ENCODE measurements at places on chromosomes 1 and 21. TPM values are rescaled to one million over a fixed set of nuclear protein-coding genes. Genes with fewer than 3 reads are reported as not detected.
A peak's percentile ranks its signal among the peaks of the same experiment; 100 is the strongest.

TNFRSF9 gene
- total RNA-seq, result 68.1 TPM

GRCh38 chr1:161491472-161491871 lies 13.8 kb upstream of the FCGR2A start:
- DNase-seq, result no peak

- DNase-seq, result no peak
Observed at GRCh38 chr1:183569801-183570200, 20.5 kb downstream of the NCF2 start.

DNA sequence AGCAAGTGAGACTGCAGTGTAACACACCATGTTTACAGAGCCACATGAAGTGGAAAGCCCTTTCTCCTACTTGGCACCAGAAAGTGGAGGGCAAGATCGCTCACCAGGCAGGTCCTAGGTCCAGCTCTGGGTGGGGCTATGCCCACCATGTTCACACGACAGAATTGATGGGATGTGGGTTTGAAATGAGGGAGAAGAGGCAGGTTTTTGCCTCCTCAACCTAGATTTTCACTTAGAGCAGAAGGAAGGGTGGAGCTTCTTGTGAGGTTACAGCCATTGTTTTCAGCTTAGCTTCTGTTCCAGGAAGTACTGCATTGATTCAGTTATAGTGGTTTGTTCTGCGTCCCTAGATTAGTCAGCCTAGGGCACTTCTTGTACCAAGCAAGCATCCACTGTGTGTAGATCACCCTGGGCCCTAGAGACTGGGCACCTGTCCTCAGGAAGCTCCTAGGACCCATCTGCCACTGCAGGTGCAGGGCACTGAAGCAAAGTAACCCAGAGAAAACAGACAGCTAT lies 2.3 kb downstream of the CD53 start:
- peak; percentile 87 for DNase-seq

S100A7 gene
- not detected for total RNA-seq

DNA sequence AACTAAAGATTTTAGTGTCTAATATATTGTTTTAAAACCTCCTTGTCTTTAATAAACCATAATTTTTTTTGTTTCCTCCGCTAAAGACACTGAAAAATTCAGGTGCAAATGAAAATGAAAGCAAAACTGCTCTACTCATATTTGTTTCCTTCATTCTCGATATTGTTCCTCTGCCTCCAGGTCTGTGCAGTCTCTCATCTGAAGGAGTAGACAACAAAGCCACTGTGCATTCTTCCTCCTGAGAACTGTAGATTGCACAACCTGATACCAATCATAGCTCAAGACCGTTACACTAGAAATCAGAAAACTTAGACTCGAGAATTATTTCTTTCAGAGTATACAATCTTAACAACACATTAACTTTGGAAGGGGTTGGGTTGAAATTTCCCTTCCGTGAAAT lies 373.1 kb upstream of the CXADR start:
- no peak for DNase-seq

GRCh38 chr1:240295811-240296210 lies 204.1 kb downstream of the FMN2 start:
- no peak for DNase-seq

GRCh38 chr21:45404730-45405270 lies at the start of gene COL18A1:
Gene COL18A1, plus strand, starts transcription at chr21:45405165. Its CDS starts 66 bp downstream, at chr21:45405231.
- DNase-seq, result no peak

DNA sequence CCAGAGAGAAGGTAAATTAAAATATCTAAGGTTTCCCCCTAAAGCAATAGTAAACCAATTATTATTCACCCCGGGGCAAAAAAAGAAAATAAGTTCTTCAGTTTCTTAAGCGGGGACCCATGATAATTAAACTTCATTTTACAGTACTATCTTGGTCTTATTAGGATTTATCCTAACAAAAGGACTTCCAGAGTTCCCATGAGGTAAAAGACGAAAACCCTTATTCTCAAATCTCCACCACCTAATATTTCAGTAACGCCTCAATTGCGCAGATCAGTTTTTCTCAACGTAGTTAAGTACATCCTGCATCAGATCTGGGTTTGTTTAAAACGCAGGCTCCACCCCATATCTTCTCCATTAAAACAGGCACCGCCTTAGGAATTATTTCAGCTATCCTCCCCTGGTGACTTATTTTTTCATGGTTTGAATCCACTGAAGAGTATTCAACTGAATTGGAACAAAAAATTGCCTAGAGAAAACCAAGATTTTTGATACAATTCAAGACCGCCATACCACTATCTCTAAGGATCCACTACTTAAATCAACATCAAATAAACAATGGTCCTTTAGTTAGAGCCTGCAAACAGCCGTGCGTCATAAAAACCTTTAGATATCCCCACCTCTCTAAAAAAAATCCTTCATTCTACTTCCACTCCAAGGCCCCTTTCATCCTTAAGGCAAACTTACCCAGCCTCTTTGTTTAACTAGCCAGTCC lies 1.7 kb downstream of the MCL1 start:
- peak; percentile 47 for DNase-seq

DNA sequence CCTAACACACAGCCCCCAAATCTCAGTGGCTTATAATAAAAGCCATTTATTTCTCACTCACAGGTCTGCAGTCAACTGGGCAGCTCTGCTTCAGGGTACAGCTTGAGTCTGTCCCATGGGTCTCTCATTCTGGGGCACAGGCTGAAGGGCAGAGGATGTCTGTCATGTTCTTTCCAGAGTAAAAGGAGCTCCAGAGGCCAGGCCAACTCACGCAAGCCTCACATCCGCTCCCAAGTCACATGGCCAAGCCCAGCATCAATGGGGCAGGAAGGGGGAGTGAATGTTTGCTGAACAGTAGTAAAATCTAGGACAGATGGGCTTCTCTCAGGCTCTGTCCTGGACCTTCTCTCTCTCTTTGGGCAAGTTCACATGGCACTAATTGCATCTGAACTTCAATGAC lies 7.1 kb upstream of the SSBP3 start:
- peak; percentile 64 for DNase-seq

DNA sequence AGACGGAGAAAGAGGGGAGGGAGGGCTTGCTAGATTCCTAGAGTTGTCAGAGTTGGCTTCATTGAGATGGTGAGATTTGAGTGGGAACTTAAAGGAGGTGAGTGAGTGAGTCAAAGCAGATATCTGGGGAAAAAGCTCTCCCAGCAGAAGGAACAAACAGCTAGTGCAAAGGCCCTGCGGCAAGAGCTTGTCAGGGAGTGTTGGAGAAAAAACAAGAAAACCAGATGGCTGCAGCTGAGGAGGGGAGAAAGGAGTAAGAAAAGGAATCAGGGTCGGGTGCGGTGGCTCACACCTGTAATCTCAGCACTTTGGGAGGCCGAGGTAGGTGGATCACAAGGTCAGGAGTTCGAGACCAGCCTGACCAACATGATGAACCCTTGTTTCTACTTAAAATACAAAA lies 40.3 kb upstream of the SPOCD1 start:
- DNase-seq, result no peak

- peak; percentile 51 for DNase-seq
Observed at GRCh38 chr21:42973309-42973990, 912 bp upstream of the PKNOX1 start.

DNA sequence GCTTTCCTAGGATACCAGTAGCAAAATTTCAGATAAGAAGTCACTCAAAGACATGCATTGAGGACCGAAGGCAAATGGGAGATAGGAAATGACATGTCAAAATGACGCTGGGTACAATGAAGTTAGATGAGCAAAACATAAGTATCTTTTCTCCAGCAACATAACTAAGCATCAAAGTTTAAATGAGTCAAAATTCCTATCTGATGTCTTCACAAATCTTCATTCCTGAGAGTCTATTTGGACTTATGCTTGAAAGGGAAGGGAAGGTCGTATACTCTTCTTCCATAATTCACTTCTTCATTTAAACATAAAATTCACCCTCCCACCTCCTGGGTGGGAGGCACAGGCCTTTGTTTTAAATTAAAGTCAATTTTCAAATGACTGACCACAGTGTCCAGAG lies 4.1 kb upstream of the TMEM81 start:
- DNase-seq, result no peak

MARK1 gene
- not detected for total RNA-seq

VANGL2 gene
- total RNA-seq, result not detected

DNA sequence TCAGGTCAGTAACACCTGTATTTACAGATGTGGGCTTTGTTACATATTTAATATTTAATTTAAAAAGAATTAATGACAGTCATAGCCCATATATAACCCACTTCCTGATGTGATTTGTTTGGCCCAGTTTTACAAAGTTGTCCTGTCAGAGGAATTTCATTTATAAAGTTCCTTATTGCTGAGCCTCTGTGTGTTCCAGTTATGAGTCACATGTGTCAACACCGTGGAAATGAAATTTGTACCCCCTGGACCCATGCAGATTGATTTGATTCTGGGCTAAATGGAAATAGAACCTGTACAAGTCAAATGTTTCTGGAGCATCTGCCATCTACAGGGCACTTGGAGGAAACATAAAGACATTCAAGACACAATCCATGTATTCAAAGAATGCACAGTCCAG lies 149.2 kb downstream of the CACNA1E start:
- no peak for DNase-seq

S100A7A gene
- not detected for total RNA-seq

DNA sequence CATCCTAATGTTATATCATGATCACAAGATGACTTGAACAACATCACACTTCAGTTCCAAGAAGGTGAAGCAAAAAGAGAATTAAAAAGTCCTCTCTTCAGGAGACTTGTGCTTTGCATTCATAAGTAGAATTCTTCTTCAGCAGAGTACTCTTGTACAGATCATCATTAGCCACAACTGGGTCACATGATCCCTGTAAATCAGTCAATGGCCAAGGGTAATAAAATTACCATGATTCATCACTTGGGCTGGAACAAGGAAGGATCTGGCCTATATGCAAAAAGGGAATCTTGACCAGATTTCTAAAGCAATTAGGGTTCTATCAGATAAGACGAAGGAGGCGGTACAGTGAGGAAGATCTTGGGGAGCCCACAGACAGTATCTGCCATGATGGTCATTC lies 458.0 kb upstream of the DEPDC1 start:
- no peak for DNase-seq
